ENCODE measurements at places on chromosomes 12 and 14. TPM values are rescaled to one million over a fixed set of nuclear protein-coding genes. Genes with fewer than 3 reads are reported as not detected.
A peak's percentile ranks its signal among the peaks of the same experiment; 100 is the strongest.

- no peak for DNase-seq
Observed at GRCh38 chr12:75853626-75854025, 177.9 kb downstream of the PHLDA1 start.

Gene PIANP
- 3.6 TPM for total RNA-seq

DNA sequence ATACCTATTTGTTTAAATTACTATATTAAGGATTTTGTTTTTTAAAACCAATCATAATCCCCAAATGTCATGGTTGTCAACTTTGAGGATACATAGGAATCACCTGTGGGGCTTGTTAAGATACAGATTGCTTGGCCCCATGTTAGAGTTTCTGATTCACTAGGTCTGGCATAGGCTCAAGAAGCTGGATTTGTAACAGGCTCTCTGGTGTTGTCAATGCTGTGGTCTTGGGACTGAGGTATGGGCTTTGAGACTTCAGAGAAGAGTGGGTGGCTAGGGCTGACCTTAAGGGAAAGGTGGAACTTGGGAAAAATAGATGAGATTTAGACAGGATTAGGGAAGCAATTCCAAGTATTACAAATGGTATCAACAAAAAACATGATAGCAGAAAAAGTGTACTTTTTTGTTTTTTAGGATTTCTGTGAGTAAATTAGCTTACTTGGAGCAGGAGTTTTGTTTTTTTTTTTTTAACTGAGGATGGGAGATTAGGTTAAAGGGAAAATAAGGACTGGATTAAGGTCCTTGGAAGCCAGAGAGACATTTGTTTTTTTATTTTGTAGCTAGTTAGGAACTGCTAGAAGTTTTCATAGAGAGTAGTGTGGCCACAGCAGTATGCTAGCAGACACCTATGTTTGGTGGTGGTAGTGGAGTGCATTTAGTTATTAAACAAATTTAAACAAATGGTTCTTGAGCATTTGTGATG is 88.6 kb downstream of the RAD51B start:
- DNase-seq = peak; percentile 69

GRCh38 chr14:34258318-34258717 is 203.7 kb downstream of the SPTSSA start:
- DNase-seq = peak; percentile 46

Gene LRRIQ1
- 1.9 TPM for total RNA-seq

Gene KRT85
- total RNA-seq = not detected

DNA sequence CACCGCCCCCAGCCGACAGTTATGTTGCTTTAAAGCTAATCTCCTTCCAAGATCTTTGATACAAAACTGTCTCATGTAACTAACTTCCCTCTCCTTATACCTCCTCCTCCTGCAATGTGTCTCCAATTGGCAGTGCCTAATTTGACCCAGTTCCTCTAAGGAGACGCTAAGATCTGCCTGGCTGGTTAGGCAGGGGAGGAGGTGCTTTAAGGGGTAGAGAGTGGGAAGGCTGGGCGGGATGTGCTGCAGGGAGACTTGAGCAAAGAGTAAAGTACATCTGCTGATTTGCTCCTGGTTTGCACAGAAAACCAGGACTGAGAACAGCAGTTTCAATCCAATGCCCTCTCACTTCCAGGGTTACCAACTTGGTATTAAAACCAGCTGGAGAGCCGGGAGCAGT is 7.4 kb upstream of the IKZF4 start:
- no peak for DNase-seq

- peak; percentile 88 for DNase-seq
Observed at GRCh38 chr12:57889500-57889989, 43.0 kb upstream of the CTDSP2 start.

- no peak for DNase-seq
Observed at GRCh38 chr14:67963960-67964812, 144.6 kb downstream of the RAD51B start.

GRCh38 chr14:21840765-21841164 is 167.1 kb upstream of the OR4E1 start:
- DNase-seq = no peak

GRCh38 chr12:25115677-25116076 is 79.3 kb downstream of the DNAI7 start:
- no peak for DNase-seq

Gene PHLDA1
- total RNA-seq = 41.2 TPM

- DNase-seq = peak; percentile 15
Observed at GRCh38 chr14:89805501-89805900, 149.0 kb downstream of the EFCAB11 start.

DNA sequence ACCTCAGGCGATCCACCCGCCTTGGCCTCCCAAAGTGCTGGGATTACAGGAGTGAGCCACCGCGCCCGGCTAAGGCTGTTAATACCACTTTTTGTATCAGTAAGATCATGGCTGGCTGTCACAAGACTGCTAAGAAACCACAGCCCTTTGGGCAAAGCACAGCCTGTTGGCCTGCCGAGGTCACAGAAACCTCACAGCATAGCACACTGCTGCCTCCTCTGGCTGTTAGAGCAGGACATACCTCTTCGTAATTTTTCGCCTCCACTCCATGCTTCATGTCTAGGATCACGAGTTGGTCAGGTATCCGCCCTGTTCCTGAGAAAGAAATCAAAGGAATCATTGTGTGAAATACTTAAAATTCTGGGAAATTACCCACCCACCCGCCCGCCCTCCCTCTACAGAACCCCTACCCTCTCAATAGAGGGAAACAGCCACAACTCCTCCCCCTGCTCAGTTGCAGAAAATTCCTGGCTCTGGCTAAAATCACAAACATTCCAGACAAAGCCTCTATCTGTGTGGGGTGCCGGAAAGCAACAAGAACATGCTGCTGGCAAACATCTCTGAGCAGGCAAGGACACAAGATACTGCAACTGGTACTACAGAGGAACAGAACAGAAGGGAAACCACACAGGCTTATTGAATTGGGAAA is 20.7 kb upstream of the NEK9 start:
- peak; percentile 91 for DNase-seq

Gene ARHGEF25
- 24.5 TPM for total RNA-seq

Gene TEX22
- 2.5 TPM for total RNA-seq

- DNase-seq = no peak
Observed at GRCh38 chr14:67016856-67017255, 172.4 kb upstream of the GARIN2 start.

- no peak for DNase-seq
Observed at GRCh38 chr12:97778111-97778510, 315.5 kb downstream of the RMST start.

DNA sequence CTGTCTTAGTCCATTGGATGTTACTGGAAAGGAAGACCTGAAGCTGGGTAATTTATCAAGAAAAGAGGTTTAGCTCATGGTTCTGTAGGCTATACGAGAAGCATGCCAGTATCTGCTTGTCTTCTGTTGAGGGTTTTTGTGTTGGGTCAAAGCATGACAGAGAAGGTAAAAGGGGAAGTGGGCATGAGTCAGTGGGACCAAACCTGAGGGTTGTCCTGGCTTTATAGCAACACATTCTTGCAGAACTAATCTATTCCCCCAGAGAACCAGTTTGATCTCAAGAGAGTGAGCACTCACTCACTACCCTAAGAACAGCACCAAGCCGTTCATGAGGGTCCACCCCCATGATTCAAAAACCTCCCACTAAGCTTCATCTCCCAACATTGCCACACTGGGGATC is 19.0 kb upstream of the KRAS start:
- no peak for DNase-seq

Gene PTGER2
- not detected for total RNA-seq

GRCh38 chr12:92035477-92035876 is 110.2 kb downstream of the BTG1 start:
- DNase-seq = no peak

- no peak for DNase-seq
Observed at GRCh38 chr12:102548543-102548942, 68.2 kb upstream of the IGF1 start.

DNA sequence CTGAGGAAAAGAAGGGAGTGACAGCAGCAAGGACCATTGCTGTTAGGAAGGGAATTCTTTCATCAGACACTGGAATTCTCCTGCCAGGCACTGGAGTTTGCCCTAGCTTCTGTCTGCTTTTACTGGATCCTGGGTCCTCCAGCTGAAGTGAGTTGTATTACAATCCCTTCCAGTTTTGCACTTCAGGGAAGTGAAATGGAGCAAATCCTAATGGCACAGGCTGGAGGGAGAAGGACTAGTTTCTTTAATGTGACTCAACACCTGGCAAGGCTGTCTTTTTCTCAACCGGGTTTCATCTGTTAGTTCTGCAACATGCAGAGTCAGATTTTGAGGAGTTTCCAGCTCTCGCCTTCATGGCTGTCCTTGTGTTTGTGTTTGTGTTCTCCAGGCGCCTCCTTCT is 45.8 kb downstream of the ETV6 start:
- peak; percentile 79 for DNase-seq

DNA sequence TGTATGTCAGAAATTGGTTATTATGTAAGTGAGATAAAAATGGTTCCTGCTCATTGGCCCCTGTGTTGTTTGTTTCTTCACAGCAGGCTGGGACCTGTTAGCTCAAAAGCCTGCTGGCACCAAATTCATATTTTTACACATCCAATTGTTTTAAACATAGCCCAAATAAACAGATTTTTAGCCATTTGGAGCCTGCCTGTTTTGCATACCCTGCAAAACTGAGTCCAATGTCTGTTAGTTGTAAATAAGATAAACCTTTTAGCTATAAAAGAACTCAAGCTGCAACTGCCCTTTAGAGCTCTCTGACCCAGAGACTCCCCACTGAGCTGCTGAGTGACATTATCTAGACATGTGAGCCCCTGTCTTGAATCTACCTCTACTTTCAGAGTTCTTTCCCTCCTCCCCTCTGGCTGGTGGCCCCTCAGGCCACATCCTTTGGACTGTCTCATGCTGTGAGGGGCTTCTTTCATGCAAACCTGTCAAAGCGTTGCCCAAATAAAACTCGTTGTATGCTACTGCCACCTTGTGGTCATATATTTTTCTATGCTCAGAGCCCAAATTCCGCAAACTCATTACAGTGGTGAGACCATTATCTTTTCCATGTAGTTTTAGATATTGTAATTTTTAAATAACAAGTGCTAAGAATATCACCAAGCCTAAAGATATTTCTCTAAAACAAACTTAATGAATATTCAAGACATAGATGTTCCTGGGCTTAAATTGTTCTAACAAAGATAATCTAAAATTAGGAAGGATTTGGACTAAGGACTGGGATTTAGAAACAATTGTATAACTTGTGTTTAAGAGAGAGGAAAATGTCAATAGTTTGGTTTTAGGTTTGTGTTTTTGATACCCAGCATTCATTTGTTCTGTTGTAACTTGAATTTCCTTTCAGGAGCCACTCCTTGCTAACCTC is 337.9 kb downstream of the AACS start:
- no peak for DNase-seq

GRCh38 chr12:11718768-11719253 is 69.3 kb downstream of the ETV6 start:
- DNase-seq = peak; percentile 87

Gene RNF212B
- total RNA-seq = not detected

Data from astrocyte (in vitro differentiated cells and primary cell).